Breast epithelium (tissue), 4 donors: ENCODE measurements at places on chromosomes 5 and 9.

- no peak for DNase-seq
These were observed 500.0 kb downstream of the DIRAS2 start for GRCh38 chr9:90142580-90142979.

DNA sequence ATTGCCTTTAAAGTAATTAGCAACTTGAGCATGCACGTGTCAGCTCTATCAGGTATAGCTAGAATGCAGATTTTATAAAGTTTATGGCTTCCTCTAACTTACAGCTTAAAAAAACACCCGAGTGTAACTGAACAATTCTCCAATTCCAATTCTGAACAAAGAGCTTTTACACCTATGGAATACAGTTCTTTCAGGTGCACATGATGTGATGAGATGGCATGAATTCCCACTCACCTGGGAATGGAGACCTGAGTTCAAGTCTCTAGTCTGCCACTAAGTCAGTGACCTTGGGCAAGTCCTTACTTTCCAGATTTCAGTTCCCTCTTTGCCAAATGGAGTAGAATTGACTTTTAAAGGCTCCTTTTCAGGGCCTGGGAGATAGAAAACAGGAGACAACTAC is 1.8 kb downstream of the ZFAND5 start:
- DNase-seq, result no peak

DNA sequence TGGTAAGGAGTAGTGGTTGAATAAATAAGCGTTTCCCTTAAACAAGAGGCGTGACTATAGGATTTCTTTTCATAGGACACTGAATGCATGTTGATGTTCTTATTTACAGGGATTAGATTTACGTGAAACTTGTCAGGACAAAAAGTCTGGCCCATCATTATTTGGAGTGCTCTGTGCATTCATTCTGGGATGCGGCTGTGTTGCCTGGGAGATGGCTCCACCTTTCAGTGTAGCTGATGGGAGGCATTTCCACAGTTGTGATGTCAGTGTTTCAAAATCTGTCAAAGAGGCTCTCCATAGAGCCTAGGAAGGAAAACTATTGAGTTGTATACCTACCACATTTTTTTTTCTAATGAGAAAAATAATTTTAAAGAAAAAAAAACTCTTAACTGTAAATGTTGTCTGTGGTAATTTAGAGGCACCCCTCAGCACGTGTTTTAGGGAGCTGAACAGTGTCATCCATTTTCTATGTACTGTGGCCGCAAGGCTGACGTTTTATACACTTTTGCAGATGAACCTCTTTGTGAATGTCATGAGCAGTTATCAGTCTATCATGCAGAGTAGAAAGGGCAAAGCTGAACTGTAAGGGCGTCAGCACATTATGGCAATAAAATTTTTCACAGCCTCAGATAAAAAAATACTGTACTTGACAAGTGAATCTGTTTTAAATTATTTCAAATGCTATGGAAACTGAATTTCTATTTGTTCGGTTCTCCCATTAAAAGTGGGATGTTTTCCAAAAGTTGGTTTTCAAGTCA is 202.7 kb downstream of the PBX3 start:
- no peak for DNase-seq

DNA sequence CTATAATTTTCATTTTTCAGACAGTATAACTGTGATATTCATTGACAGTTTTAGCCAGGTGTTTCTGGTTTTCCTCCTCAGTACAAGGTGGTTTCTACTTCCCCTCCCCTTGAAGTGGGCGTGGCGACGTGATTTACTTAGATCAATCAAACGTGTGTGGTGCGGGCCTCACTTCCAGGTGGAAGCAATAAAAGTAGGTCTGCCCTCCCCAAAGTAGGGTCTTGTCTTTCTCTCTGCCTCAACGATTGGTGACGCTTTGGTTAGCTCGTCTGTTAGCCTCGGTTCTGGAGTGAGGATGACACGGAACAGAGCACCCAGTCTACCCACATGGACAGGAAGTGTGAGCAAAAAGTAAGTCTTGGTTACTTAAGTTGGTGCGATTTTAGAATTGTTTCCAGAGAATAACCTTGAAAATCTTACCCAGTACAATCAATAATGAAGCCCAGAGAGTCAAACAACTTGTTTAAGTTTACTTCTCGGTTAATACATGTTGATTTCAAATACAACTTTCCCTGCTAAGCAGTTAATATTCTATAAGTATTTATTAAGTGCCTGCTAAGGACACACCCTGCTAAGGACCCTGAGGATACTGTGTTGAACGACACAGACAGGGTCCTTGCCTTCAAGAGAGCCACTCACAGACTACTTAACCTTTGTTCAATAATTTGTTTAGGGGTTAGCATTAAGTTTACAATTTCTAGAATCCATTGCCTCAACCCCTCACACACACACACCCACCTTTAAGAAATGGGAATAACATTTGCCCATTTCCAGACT is 48.4 kb downstream of the COX7C start:
- no peak for DNase-seq

DNA sequence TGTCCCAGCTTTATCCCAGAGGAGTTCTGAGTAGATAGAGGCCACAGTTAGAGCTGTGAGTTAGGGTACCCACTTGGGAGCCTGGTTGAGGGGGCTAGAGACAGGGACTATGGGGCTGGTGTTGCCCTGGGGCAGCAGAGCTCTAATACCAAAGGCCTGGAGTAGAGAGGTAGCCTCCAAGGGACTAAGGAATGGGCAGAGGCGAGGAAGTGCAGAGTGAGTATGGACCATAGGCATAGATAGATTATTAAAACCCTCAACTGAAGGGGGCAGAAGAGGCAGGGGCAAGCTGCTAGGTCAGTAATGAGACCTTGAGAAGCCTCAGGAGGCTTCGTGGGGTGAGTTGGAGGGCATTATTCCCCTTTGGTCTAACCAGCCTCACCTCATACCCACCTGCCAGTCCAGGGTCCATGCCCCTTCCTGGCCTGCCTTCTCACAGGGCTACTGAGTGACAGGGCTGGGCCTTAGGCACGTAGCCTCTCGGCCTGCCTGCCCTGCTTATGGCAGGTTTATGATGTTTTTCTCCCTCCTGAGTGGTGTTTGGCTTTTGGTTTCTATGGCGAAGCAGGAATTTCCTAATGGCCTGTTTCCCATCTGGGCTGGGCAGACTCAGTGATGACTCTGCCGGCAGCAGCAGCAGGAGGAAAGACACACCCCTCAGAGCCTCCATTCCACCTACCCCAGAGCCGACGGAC is 8.0 kb downstream of the PDLIM4 start:
- DNase-seq, result no peak

- no peak for DNase-seq
These were observed 42.9 kb downstream of the GPBP1 start for GRCh38 chr5:57216714-57217113.

GRCh38 chr5:57495285-57496086 is 12.9 kb upstream of the ACTBL2 start:
- DNase-seq, result no peak

GRCh38 chr5:71663191-71663969 is 55.7 kb upstream of the CARTPT start:
- no peak for DNase-seq

GRCh38 chr5:143886651-143887638 is 75.0 kb downstream of the HMHB1 start:
- no peak for DNase-seq

DNA sequence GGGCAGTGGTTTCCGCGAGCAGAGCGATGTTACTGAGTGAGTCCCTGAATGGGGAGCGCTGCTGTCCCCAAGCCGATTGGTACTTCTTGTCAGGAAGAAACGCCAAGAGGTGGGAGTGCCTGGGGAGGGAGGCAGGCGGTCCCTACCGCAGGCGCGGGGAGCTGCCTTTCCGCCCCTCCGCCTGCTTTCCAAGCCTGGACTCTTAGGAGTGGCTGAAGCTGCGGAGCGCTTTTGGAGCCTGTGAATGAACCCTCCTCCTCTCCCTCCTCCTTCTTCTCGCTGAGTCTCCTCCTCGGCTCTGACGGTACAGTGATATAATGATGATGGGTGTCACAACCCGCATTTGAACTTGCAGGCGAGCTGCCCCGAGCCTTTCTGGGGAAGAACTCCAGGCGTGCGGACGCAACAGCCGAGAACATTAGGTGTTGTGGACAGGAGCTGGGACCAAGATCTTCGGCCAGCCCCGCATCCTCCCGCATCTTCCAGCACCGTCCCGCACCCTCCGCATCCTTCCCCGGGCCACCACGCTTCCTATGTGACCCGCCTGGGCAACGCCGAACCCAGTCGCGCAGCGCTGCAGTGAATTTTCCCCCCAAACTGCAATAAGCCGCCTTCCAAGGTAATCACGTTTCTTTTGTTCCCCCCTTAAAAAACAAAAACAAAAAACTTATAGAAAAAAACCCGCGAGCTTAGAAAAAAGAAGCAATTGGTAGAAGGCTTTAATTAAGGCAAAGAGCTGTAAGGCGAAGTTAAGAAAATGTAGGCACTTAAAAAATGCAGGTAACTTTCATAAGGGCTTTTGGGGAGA is at the start of gene VCAN:
Gene VCAN, plus strand, starts transcription at position 340 of the 808 bp plus-strand sequence. CDS start 11,775 bp downstream, outside the sequence.
- DNase-seq, result peak; percentile 24

- peak; percentile 41 for DNase-seq
These were observed 75.5 kb downstream of the PTPN3 start for GRCh38 chr9:109422641-109423040.

DNA sequence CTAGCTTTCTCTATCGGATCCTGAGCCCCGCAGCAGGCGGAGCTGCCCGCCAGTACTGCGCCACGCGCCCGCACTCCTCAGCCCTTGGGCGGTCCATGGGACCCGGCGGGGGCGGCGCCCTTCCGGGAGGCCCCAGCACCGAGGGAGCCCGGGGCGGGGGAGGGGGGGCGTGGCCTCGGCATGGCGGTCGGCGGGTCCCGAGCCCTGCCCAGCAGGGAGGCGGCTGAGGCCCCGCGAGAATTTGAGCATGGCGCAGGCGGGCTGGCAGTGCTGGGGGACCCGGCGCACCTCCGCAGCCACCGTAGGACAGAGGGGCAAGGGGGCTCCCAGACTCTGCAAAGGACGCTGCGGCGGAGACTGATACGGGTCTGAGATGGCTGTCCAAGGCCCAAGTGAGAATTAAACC is 6.8 kb downstream of the ZDHHC11B start:
- no peak for DNase-seq

DNA sequence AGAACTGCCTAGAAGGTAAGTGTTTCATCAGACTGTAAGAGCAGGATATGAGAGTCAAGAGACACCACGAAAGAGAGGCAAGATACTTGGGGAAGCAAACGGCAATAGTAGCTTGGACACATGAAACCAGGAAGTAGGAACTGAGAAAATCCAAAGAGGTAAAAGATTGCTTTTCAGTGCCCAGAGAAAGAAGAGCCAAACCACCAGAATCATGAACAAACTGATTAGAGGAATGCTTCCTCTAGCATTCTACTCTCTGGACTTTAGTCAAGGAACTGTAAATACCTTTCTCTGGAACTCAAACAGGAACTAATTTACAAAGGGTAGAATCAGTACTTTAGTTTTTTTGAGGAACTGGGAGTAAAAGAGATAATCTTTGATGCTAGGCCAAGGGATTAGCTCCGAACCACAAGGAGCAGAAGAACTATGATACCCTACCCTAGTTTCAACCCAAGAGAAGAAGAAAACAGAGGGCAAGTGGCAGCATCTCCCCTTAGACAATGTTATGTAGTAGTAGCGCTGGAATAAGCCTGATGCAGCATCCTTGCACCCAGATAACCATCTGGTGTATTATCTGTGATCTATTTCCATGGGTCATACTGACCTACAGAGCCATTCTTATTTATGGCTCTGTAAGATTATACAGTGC is 41.3 kb downstream of the EFCAB9 start:
- no peak for DNase-seq

DNA sequence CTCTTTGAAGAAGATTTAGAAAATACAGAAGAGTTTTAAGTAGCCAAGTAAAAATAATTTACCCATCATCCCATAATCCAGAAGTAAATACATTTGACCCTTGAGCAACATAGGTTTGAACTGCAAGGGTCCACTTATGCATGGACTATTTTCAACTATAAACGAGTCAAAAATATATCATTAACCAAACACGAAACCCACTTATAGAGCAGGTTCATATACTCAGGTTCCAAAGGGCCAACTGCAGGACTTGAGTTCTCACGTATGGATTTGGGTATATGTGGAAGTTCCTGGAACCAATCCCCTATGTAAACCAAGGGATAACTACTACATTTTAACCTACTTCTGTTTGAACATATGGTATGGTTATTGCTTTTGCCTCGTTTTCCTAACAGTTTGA is 5.8 kb downstream of the ABITRAM start:
- no peak for DNase-seq

GRCh38 chr5:21672360-21672759 is 1180.8 kb downstream of the CDH12 start:
- no peak for DNase-seq

GRCh38 chr9:101536938-101537337 is 3.3 kb downstream of the RNF20 start:
- no peak for DNase-seq

- no peak for DNase-seq
These were observed 48.9 kb downstream of the PFDN1 start for GRCh38 chr5:140253985-140254384.

DNA sequence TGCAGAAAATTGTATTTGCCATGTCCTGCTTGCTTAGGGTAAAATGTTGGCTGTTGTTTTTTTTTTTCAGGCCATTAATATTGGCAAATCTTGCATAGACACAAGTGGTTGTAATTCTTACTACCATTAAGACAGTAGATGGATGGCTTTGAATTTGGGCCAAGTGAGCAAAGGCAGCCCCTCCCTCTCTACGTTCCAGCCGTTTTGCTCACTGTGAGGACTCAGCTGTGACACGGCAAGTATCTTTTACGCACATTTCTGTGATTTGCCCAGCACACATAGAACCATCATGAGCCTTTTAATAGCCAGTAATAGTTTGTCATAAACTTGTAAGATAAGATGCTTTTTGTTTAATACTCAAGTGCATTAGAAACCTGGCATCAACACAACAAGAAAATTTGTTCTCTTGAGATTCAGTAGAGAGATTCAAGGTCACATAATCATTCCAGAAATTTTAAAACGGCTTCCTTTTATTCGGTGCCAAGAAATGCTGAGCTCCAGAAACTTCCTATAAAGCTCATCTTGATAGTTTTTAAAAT is 205.2 kb upstream of the ADCY2 start:
- no peak for DNase-seq

GRCh38 chr5:68732251-68732650 is 361.6 kb upstream of the SLC30A5 start:
- DNase-seq, result no peak

GRCh38 chr9:94802251-94802650 is 75.8 kb downstream of the AOPEP start:
- DNase-seq, result no peak

GRCh38 chr9:132679946-132680625 is 9.8 kb downstream of the GTF3C4 start:
- DNase-seq, result no peak

DNA sequence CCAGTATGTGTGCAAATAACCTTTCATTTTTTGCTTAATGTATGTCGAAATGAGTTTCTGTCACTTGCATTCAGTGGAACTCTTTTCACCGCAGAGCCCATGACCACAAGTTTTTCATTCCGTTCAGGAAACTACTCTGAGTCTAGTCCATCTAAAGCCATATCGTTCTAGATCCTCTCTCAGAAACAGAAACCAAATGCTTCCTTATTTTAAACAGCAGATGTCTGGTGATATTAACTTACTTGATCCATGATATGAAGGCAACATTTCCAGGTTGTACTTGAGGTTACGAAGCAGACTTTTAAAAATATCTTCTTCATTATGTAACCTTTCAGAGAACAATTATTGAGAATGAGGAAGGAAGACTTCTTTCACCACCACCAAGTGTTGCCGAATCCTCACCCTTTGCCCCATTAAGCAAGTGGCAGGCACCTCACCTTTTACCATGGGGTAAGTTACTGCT is 72.4 kb upstream of the GNAQ start:
- DNase-seq, result no peak

GRCh38 chr9:113558632-113559502 is 95.3 kb downstream of the RGS3 start:
- DNase-seq, result no peak
